Vagina (tissue), 2 donors: ENCODE measurements at places on chromosomes 1 and 21.

GRCh38 chr1:220323717-220324116 is 51.5 kb upstream of the RAB3GAP2 start:
- DNase-seq = no peak

- DNase-seq = no peak
These were observed 59.4 kb downstream of the SLC66A1 start for GRCh38 chr1:19371226-19372135.

DNA sequence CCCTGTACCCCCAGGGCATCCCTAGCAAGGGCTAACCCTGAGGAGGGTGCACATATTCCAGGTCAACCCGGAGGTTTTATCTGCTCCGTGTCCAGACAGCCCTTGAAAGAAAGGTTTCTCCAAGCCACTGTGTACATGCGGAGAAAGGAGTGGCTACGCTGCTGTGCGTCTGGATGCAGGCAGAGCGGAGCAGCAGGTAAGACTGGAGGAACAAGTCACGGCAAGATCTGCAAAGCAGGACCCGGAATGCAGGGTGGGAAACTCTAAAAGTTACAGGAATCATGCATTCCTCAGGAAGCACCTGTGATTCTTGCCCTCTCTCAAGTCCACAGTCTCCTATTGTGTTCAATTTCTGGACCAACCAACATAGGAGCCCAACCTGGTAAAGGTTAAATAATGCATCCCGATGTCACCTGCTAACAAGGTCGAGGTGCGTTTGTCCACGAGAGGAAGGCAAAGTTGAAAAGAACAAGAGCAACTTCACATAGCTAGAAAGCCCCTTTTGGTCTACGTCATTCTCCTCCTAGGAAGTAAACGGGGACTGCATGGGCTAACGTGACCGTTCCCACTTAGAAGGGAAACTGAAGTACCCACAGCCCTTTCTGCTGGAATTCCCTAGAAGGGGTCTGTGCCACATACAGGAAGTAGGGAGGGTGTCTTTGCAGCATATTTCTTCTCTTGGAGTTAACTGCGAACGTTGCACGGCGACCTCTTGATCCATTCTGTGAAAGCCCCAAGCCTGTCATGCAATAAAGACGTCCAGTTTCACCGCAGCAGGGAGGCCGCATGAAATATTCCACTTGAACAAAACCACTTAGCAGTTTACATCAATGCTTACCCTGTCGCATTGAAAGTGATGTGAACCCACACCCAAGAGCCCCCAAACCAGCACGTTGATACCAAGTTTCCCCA is 5.8 kb downstream of the TIAM1 start:
- DNase-seq = no peak

GRCh38 chr1:96820107-96820506 is 98.5 kb downstream of the PTBP2 start:
- no peak for DNase-seq

- DNase-seq = no peak
These were observed 70.9 kb downstream of the TCP10L start for GRCh38 chr21:32514275-32515055.

DNA sequence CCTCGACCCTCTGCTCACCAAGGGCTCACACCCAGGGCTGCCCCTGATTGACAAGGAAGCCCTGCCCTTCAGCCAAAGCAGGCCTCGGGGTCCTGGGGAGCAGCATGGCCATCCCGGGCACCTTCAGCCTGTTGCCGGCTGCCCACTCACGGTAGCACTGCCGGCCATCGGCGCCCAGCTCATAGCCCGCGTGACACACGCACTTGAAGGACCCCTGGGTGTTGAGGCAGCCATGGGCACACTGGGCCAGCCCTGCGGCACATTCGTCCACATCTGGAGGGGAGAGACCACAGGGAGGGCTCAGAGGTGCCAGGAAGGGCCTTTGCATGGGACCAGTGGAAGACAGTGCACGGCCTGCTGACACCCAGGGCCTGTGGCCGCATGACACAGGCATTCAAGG is 57.4 kb downstream of the ARHGEF16 start:
- no peak for DNase-seq

GRCh38 chr1:43383449-43383848 is 6.2 kb downstream of the MED8 start:
- DNase-seq = no peak

- DNase-seq = no peak
These were observed 4.8 kb upstream of the ARF1 start for GRCh38 chr1:228077565-228078330.

GRCh38 chr21:42233067-42233961 is 14.4 kb downstream of the ABCG1 start:
- peak; percentile 95 for DNase-seq

DNA sequence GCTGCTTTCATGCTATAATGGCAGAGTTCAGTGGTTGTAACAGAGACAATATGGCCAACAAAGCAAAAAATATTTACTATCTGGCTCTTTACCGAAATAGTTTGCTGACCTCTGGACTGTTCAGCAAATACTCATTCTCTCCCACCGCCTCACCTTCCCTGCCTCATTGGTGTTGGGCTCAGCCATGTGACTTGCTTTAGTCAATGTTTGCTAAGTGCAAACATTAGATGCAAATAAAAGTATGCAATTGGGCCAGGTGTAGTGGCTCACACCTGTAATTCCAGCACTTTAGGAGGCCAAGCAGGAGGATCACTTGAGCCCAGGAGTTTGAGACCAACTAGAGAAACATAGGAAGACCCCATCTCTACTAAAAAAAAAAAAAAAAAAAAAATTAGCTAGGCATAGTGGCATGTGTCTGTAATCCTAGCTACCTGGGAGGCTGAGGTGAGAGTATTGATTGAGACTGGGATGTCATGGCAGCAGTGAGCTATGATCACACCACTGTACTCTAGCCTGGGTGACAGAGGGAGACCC is 55.1 kb downstream of the RPL5 start:
- DNase-seq = no peak

GRCh38 chr1:1124786-1125642 is 9.1 kb upstream of the C1orf159 start:
- no peak for DNase-seq

GRCh38 chr1:65469889-65470340 is 49.4 kb downstream of the LEPR start:
- no peak for DNase-seq

DNA sequence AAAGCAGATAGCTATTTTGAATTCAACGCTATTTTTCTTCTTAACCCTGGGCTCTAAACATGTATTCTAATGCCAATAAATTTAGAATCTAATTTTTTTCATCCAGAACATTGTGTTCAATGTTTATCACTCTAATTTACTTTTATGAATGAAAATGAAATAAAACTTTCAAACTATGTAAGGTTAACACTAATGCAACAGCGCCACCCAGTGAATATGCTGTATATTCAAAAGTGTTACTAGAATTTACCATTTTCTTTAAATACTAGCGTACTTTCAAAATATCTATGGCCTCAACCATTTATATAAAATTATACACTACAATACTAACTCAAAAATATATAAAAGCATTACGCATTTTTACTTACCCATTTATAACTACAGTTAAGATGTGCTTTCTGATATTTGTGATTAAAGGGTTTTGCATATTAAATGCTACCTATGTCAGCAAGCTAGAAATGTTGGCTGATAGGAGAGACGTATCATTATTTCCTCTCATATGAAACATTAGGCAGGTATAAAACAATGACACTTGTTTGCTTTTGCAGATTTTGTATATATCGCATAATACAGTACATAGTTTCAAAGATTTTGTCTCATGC is 5.9 kb upstream of the NUF2 start:
- DNase-seq = no peak

- DNase-seq = no peak
These were observed 71.8 kb downstream of the SPAG17 start for GRCh38 chr1:118113261-118113660.

- no peak for DNase-seq
These were observed 99.8 kb downstream of the SNX7 start for GRCh38 chr1:98761219-98761865.
